Fibroblast of skin of right quadriceps (primary cell): ENCODE measurements at places on chromosomes 7 and 10.

DNA sequence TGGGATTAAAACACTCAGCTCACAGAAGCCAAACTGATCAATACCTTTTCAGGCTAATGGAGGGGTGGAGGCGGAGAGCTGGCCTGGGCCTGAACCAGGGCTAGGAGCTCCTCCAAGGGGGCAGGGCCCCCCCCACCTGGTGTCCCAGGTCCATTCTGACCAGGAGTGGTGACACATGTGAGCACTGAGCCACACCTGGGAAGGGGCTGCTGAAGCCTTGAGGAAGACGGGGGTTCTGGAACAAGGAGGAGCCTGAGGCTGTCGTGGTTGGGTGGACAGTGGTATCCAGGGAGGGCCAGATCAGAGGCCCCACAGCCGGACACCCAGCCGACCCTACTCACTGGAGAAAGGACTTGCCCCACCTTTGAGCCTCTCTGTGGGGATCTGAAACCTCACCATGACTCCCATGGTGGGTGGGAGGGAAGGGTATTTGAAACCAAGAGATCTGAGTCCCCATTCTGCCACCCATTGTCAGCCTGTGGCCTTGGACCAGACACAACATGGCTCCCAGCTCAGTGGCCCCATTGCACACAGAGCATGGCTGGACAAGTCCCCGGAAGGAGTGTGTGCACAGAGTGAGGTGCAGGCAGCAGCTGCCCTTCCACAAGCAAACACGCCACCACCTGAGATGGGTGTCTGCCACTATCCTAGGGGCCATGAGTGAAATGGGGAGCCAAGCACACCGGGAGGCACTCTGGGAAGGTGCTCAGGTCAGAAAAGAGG lies 12.4 kb downstream of the TMEM273 start:
- DNase-seq, result no peak

GRCh38 chr7:158617737-158618128 lies 30.1 kb upstream of the PTPRN2 start:
- peak; percentile 34 for DNase-seq

GRCh38 chr10:129471447-129472175 lies 4.6 kb downstream of the MGMT start:
- DNase-seq, result no peak

GRCh38 chr7:96216373-96216772 lies 105.5 kb downstream of the SLC25A13 start:
- DNase-seq, result no peak

GRCh38 chr7:158532093-158532627 lies 55.5 kb downstream of the PTPRN2 start:
- DNase-seq, result no peak

GRCh38 chr10:60760711-60761210 lies 17.5 kb upstream of the CDK1 start:
- DNase-seq, result no peak

DNA sequence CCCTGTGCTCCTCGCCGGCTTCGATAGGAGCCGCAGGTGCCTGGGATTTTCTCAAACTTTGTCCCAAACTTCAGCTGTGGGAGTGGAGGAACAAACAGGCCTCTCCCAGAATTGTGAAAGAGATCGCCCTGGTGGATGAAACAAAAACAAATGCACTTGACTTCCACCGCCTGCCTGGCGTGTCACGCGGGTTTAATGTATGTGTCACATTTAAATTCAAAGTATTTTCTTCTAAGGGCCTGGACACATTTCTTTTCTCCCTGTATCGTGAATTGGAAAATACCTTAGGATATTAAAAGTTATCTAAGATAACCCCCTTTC lies 694 bp upstream of the WASL start:
- DNase-seq, result no peak

GRCh38 chr7:70241536-70242175 lies 643.4 kb downstream of the AUTS2 start:
- no peak for DNase-seq

DNA sequence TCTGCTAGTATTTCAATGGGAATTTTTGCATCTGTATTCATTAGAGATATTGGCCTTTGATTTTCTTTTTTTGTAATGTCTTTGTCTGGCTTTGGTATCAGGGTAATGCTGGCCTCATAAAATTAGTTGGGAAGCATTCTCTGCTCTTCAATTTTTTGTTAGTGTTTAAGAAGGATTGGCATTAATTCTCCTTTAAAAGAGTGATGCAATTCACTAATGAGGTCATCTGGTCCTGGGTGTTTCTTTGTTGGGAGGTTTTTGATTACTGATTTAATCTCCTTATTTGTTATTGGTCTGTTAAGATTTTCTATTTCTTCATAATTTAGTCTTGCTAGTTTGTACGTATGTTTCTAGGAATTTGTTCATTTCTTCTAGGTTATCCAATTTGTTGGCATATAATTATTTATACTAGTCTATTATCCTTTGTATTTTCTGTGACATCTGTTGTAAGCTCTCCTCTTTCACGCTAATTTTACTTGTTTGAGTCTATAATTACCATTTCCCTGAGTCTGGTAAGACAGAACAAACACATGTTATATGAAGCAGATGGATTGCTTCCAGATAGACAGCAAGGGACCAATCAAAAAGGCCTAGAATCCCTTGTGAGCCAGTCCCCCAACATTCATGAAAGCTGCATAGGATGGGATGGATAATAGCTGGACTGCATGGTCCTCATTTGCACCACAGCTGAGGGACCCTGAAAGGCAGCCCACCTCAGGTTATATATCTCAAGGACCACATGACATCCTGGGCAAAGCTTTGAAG lies 54.4 kb downstream of the MTPAP start:
- no peak for DNase-seq

DNA sequence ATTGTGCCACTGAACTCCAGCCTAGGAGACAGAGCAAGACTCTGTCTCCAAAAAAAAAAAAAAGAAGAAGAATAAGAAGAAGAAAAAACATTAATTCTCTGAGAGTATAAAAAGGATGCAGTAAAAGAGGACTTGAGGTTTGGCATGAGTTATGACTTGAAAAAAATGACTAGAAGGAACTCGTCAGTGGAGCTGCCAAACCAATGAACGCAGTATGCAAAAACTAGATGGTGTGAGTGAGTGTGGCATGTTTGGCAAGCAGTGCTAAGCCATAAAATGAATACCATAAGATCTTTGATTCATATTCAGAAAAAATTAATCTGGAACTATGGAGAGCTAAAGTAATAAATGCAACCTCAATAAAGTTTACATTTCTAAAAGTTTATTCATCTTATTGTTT lies 68.6 kb upstream of the MEOX2 start:
- DNase-seq, result peak; percentile 89

DNA sequence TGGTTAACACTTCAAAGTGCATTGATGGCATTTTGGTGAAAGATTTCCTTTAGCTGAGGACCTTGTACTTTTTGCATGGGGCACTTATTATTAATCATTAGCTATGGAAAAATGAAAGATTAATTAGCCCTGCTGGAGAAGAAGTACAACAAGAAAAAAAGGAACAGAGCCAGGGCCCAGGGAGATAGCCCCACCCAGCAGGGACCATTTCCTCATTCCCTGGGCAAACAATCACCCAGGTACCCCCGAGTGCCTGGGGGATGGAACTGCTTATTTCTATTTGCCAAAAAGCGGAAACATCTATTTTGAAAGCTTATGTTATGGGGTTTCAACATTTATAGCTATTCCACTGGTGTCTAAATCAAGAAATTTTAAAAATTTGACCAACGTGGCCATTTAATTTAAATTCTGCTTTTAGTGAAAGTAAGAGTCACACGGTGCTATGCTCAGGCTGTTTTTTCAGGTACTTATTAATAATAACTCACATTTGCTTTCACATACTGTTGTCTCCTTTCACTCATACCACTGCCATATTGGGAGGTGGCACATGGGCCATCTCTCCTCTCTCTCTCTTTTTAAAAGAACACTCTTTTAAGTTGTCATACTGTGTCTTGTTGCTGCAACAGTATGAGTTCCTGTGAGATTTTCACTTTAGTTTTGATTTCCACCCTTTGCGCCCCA lies 143.6 kb upstream of the KIF5B start:
- no peak for DNase-seq

- no peak for DNase-seq
Observed at GRCh38 chr7:14071045-14071444, 81.6 kb upstream of the ETV1 start.

DNA sequence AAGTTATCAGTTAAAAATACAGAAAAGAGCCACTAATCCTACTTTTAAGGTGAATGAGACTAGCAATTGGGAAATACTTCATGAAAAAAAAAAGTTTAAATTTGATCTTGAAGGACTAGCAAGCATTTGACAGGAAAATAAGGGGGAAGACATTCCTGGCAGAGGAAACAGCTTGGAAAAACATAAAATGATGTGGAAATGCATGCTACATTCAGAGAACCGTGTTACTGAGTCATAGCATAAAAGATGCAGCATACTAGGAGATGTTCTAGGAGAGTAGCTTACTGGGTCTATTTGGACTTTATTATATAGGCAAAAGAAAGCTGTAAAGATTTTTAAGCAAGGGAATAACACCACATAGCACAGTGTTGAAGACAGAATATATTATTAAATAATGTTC lies 108.6 kb upstream of the COL1A2 start:
- no peak for DNase-seq

DNA sequence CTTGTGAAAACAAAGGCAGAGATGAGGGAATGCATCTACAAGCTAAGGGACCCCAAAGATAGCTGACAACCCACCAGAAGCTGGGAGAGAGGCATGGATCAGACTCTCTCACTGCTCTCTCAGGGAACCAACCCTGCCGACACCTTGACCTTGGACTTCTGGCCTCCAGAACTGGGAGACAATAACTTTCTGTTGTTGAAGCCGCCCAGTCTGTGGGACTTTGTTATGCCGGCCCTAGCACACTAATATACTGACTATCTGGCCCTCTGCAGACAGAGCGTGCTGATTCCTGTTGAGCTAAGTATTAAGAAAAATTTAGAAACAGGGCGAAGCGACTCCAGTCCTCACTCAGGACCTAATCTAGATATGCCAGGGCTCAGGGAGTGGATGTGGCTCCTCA lies 144.3 kb upstream of the TCF7L2 start:
- DNase-seq, result no peak

DNA sequence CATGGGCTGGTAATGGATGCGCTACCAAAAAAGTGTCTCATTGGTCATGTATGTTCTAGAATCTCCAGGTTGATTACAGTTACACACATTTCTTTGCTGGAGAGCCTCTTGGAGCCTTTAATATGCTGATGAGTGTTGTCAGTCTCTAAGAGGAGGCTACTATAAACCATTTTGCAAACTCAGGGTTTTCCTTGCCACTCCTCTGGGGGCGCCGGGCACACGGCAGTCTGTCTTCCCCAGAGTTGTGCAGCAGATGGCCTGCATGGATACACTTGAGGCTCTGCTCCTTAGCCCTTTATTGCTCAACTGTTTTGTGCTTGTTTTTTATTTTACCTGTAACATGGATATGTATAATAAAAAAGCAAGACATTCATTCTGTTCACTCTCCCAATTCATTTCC lies 196.5 kb downstream of the ACTR3B start:
- DNase-seq, result no peak

DNA sequence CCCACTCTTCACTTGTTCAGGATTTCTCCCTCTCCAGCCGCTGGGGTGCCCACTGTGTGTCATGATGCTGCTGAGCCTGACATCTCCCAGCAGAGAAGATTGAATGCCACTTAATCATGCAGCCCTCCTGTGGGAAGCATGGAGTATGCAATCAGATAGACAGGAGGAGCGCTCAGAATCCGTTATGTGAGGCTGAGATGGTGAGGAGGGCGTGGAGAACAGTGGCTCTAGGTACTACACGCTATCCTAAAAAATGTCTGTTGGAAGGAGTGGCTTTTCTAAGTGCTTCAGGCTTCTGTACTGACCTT lies 334.3 kb downstream of the LRMDA start:
- DNase-seq, result no peak

DNA sequence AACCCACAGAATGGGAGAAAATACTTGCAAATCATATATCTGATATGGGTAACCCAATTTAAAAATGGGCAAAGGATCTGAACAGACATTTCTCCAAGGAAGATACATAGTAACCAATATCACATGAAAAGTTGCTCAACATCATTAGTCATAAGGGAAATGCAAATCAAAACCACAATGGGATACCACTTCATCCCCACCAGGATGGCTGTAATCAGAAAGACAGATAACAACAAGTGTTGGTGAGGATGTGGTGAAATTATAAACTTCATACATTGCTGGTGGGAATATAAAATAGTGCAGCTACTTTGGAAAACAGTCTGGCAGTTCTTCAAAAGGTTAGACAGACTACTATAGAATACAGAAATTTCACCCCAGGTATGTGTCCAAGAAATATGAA lies 19.3 kb downstream of the AOC1 start:
- DNase-seq, result no peak

DNA sequence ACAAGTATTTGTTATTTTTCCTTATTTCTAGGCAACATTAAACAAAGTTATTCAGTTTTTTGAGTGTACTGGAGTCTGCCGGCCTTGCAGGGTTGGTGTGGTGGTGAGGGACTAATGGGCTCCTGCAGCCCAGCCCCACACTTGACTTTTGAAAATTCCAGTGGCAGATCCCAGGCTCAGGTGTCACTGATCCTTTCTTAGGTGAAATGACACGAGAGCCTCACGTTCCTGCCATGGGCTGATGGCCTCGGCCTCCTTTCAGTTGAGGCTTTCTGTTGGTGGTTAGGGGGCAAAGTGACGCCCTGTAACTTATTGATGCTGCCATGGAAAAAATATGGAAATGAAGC lies 117.9 kb downstream of the NKX6-2 start:
- no peak for DNase-seq

- no peak for DNase-seq
Observed at GRCh38 chr7:85061456-85061855, 125.4 kb downstream of the SEMA3D start.

- DNase-seq, result peak; percentile 4
Observed at GRCh38 chr7:25180946-25181345, 47.3 kb downstream of the NPVF start.

DNA sequence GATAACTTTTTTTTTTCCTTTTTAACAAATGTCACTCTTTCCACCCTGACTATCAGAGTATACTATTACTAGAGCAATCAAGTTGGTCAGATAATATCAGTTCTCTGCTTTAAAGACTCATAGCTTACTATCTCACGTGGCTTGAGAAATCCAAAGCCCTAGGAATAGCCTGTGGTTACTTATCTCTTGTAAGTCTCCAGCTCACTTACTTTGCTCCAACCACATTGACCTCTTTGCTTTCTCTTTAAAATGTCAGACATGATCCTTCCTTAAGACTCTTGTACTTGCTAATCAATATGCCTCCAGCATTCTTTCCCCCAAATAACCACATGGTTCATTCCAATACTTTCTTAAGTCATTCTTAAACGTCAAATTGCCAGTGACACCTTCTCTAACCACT lies 1292.2 kb downstream of the REEP3 start:
- no peak for DNase-seq

GRCh38 chr10:64033711-64034110 lies 512.5 kb downstream of the REEP3 start:
- peak; percentile 41 for DNase-seq

DNA sequence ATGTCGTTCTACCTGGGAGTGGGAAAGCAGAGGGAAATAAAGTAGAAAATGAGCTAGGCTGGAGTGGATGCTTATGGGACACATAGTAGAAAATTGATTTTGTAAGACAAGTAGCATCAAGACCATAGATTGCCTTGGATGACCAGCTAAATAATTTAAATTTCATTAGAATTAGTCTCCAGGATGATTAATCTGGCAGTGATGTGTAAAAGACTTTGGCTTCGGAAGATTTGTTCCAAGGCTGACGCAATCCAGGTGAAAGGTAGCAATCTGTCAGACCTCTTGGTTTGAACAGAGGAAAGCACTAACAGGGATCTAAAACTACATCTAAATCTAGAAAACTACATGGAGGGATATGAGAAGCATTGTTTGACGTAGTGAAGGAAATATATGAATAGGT lies 236.5 kb downstream of the ARL4A start:
- DNase-seq, result no peak

GRCh38 chr10:14086596-14086995 lies 244.1 kb downstream of the FRMD4A start:
- peak; percentile 59 for DNase-seq
